ENCODE measurements at places on chromosomes 3 and 15.

DNA sequence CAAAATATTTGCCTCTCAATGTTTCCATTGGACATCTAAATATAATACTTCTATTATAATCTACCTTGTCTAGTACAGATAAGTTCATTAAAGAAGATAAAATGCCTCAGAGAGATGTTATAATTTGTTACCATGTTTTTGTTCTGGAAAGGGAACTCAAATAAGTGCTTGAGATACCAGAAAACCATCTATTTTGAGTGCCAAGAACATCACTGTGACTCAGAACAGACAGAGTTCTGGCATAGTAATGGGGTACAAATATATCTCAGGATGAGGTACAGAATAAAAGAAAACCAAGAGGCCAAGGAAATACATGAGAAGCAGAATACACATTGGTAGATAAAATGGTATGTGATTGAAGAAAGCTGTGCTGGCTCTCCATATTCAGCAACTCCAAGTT is 58.9 kb downstream of the IMPG2 start:
- DNase-seq, result no peak

- no peak for DNase-seq
These were observed 32.9 kb upstream of the RFTN1 start for GRCh38 chr3:16546186-16547010.

GRCh38 chr3:53843195-53844177 is 2.7 kb downstream of the CHDH start:
- DNase-seq, result no peak

- no peak for DNase-seq
These were observed 78.1 kb upstream of the XCR1 start for GRCh38 chr3:46105306-46105919.

- DNase-seq, result peak; percentile 81
These were observed at the start of gene FOXP1 for GRCh38 chr3:71583566-71584393. FOXP1 (minus strand) TSS chr3:71583728; CDS start chr3:71198381, 385,347 bp downstream.

DNA sequence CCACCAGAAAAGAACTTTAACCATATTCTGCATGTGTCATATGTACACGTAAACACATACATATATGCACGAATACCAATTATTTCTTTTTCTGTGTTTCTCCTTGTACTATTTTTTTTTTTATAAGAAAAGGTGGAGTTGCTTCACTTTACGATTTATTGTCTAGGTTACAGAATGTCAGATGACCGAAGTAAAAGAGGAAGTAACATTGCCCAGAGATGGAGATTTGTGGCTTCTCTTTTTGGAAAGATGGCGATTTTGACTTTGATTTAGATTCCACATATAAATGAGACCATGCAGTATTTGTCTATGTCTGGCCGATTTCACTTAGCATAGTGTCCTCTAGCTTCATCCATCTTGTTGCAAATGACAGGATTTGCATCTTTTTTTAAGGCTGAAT is 293.1 kb downstream of the SV2B start:
- DNase-seq, result no peak

DNA sequence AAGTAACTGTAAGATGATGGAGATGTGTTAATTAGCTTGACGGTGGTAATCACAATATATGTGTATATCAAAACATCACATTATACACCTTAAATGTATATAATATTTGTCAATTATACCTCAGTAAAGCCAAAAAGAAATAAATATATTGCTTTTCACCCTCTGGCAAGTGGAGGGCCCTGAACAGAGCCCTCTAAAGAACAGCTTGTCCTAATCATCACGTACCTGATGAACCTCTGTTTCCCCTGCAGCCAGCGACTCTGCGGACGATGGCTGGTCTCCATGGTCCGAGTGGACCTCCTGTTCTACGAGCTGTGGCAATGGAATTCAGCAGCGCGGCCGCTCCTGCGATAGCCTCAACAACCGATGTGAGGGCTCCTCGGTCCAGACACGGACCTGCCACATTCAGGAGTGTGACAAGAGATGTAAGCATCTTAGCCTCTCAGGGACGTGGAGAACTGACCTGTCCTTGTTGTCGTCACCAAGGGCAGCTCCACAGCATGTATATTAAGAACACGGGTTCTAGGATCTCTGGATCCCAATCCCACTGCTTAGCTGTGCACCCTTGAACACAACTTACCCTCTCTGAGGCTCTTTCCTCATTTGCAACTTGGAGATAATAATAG is 6.3 kb downstream of the THBS1 start:
- DNase-seq, result no peak

DNA sequence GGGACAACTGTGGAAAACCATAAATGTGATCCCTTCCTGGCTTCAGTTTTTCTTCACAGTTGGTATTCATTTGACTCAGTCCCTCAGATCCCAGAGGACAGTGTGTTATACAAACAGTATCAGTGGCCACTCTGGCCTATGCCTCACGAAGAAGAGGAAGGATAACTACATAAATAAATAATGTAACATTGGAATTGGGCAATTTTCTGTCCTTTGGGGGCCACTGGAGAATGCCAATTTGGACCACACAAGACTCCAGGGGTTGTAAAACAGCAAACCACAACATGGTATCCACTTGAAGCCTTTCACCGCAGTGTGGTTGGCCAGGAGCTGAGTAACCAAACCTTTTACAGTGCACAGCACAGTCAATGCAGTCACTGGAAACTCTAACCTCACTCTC is 1077.0 kb downstream of the ROBO2 start:
- DNase-seq, result no peak

GRCh38 chr15:76514282-76514681 is 177.7 kb downstream of the ISL2 start:
- DNase-seq, result peak; percentile 84

DNA sequence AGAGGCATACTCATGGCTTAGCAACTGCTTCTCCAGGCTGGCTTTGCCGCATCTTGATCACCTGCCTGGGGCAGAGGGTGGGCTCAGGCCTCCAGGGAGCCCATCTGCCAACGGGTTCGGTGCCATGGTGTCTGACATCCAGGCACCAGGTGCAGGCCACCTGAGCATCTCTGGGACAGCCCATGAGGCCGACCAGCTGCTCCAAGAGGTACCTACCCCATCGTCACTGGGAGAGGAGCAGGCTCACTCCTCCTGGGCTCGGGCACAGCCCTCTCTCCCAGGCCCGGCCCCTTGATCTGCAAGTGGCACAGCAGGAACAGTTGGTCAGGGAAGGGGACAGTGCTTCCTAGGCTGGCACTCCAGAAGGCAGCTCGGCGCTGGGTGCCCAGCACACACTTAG is 21.9 kb downstream of the TPRA1 start:
- DNase-seq, result peak; percentile 78

DNA sequence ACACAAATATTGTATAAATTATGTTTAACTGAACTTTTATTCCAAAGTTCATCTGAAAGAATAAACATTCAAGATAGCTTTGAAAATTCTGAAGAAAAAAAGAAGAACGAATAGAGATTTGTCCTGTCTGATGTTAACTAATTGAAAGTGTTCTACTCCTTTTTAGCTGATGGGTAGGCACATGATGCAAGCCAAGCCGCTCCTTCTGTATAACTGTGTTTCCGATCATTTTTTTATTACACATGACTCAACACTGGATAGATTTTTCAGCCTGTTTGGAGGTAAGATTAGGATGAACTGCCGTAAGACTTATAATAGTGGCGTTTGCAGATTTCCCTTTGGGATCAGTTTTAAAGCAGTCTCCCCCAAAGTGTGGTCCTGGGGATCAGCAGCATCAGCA is 19.0 kb downstream of the NSUN3 start:
- no peak for DNase-seq

DNA sequence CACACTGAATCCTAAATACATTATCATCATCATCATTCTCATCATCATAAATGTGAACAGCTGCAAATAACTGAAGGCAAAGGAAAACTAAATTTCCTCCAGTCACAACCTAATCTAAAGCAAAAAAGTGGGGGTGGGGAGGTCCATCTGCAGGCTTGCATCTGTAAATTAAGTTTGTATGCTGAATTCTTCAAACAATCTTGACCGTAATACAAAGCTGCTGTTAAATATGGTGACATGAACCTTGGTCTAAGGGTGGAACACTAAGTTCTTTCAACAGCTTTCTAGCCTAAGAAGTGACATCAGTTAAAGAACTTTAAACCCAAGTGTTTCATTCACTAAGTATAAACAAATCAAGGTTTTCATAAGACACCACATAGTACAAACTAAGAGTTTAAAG is 4.3 kb downstream of the LRRFIP2 start:
- DNase-seq, result no peak

- DNase-seq, result no peak
These were observed 193.6 kb upstream of the SATB1 start for GRCh38 chr3:18618723-18619122.

DNA sequence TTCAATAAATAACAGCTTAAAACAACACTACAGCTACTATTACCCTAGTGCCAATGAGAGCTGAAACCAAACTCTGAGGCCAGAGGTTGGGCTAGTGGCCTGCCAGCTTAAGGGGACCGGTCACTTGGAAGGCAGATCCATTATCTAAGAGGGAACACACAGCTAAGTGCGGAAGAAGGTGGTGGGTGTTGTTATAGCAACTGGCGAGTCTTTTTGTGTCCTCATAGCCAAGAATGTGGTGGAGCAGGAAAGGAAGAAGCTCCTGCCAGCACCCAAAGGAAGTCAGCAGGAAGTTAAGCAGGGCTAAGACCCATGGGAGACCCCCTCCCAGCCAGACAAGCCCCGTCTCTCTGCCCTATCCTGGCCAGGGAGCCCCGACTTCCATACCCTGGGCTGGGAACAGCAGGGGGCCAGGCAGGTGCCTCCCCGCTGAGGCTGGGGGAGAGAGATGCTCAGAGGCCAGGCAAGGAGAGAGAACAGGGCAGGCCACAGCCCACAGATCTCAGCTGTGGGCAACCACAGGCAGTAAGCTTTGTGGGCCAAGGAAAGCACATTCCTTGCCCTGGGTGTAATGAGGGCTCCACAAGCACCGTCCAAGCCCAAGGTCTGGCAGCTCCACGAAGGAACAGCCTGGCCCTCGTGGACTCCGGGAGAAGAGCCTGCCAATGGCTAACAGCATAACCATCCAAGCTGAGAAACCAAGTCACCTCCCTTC is 34.0 kb upstream of the HRH1 start:
- DNase-seq, result no peak

- no peak for DNase-seq
These were observed 165.2 kb upstream of the ROPN1 start for GRCh38 chr3:124156866-124157712.

GRCh38 chr15:44315126-44315525 is 26.6 kb downstream of the GOLM2 start:
- DNase-seq, result no peak

GRCh38 chr3:123286308-123287023 is 84.7 kb downstream of the SEC22A start:
- DNase-seq, result no peak

GRCh38 chr3:16064642-16065414 is 109.7 kb upstream of the GALNT15 start:
- no peak for DNase-seq

DNA sequence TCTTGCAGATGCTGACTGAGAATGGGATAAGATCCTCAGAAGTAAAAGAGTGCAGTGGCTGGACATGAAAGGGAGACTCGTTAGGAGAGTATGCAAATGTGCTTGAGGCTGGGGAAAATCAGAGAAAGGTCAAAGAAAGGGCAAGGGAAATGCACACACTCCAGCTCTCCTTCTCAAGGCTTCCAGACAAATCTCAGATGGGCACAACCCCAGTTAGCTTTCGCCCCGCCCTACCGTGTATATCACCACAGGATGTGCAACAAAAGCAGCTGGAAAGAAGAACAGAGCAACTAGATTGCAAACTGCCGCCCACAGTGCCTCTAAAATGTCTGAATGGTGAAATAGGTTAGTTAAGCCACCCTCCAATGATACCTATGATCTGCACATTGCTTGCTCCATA is 63.9 kb downstream of the CERS3 start:
- DNase-seq, result no peak

DNA sequence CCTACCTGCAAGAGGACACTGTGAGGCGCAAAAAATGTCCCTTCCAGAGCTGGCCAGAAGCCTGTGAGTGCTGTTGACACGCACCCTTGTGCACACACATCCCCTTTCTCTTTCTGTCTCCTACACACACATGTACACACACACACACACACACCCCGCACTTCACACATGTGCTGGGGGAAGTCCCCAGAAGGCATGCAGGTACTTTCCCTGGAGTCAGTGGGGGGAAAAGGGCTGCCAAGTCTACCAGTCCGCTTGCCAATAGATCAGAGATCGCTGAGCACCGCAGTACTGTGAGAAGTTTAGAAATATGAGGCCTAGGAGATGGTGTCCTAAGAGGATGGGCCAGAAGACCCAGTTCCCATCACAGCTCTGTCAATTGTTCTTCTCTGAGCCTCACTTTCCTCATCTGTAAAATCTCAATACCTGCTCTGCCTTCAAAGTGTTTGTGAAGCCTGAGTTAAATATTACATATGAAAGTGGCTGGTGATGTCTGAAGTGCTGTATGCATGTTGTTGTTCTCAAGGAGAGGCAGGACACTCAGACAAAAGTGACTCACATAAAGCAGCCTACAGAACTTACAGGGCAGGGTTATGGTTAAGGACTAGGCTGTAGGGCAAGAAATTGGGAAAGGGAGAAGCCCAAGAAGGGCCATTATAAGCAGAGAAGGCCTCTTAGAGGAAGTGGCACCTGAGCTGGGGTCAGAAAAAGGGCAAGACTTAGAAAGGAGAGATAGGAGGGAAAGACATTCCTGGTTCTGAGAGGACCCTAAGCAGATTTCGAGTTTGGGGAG is 6.8 kb downstream of the IL17RE start:
- no peak for DNase-seq

DNA sequence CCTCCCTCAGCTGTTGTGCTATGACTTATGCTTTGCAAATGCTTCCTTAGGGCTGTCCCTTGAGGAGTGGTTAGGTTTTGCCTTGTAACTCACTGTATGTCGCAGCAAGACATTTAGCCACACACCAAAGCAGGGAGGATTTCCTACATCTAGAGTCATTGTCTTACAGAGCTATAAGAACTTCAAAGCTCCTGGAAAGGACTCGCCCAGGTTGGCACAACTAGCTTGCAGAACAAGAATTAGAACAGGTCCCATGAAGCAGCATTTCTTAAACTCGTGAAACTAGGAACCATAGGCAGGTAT is 19.4 kb upstream of the ACAP2 start:
- no peak for DNase-seq

DNA sequence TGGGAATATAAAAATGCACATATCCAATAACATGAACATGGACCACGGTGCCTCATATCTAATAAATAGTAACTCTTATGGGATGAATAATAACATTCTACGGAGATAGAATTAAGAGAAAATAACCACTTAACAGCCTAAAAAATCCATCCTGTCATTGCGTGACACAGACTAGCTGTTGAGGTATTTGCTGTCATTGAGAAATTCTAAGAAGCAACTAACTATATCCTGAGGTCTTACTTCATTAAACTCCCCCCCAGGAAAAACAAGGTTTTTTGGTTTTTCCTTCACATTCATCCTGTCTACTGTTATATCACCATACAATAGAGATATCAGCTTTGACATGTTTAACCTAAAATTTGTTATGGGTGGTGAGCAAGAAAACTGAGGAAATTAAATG is 14.3 kb downstream of the CEP152 start:
- DNase-seq, result no peak

- DNase-seq, result no peak
These were observed 67.8 kb upstream of the PPP2R3A start for GRCh38 chr3:135897715-135898114.

DNA sequence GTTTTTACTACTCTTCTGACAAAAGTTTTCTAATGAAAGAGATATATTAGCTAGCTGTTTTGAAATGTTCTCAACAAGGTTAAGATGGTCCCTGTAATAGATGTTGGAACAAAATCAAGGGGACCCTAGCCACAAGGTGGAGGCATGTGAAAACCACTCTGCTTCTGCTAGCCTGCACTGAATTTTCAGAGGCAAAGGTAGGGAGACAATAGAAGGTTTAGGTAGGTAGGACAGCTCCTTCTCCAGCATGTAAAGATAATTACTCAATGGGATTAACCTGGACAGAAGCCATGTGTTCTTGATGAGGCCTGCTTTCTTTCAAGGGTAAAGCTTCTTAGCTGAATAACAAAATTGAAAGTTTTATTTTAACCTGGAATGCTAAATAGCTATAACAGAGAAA is 333.5 kb downstream of the LSAMP start:
- DNase-seq, result no peak
